ENCODE measurements at places on chromosomes 13 and 19.

- peak; percentile 95 for DNase-seq
Measured at GRCh38 chr19:1241417-1242095, at the start of gene ATP5F1D. ATP5F1D (plus strand) TSS chr19:1241751; CDS start chr19:1241851, 100 bp downstream.

DNA sequence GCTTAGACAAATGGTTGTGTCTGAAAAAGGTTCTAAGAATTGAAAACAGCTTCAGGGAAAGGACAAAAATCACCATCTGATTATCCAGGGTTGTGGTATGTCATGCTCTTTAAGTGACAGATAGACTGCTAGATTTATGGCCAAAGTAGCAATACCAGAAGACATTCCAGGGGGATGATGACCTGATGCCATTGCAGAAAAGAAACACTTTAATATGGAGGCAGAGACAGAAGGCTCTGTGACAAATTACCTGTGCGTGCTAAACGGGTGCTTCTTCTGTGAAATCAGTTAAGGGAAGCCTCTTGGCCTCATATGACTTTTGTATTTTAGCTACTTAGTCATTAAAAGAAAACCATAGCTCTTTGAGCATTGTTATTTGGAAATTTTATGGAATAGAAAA, 144.3 kb upstream of the RNF113B start:
- DNase-seq = no peak

DNA sequence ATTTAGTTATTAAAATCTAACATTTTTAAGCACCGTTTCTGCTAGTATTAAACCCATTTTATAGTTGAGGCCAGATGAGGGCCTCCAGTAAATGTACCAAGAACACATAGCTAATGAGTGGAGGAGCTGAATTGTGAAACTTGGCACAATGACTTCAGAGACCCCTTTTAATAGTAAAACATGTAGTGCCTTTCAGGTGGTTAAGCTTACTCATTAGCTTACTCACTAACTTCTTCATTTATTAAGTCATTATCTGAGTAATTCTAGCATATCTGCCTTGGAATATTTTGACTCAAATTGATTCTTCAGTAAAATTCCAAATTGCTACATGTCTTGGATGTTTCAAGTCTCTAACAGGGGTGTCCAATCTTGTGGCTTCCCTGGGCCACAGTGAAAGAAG, 735.2 kb downstream of the LIG4 start:
- DNase-seq = no peak

- no peak for DNase-seq
Measured at GRCh38 chr19:40274585-40275544, 10.3 kb downstream of the AKT2 start.

DNA sequence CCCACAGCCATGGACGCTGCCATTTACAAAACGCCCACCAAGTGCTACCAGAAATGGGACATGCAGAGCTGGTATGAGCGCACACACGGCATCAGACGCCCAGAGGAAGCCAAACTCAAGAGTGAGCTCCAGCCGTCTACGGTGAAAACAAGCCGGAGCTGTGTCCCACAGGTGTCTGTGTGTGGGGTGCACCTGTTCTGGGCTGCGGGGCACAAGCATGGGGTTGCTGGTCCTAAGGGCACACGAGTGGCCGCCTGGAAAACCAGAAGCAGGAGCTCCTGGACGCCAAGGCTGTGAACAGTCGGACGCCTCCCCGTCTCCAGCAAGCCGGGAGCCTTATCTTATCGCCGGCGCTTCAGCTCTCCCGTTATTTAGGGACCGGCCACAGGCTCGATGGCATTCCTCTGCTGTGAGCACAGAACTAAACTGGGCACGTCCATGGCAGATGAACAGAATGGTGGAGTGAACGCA, 1.3 kb downstream of the ADPRHL1 start:
- no peak for DNase-seq

Measured in H4 (cell line).